ENCODE measurements at places on chromosomes 12 and 14.

- no peaks in the 10 kb centered on the region for H3K36me3 ChIP-seq
- H3K4me1 ChIP-seq = no peaks in the 10 kb centered on the region
- DNase-seq = no peak
- H3K27me3 ChIP-seq = no peaks in the 10 kb centered on the region
- H3K4me3 ChIP-seq = no peak overlapping the region
Measured at GRCh38 chr12:89273525-89273924, 78.8 kb downstream of the DUSP6 start.

GRCh38 chr12:105167346-105167745 is 59.8 kb downstream of the WASHC4 start:
- H3K4me1 ChIP-seq = no peaks in the 10 kb centered on the region
- H3K4me3 ChIP-seq = no peak overlapping the region
- no peak overlapping the region for H3K27ac ChIP-seq
- no peak for DNase-seq
- no peaks in the 10 kb centered on the region for H3K27me3 ChIP-seq

DNA sequence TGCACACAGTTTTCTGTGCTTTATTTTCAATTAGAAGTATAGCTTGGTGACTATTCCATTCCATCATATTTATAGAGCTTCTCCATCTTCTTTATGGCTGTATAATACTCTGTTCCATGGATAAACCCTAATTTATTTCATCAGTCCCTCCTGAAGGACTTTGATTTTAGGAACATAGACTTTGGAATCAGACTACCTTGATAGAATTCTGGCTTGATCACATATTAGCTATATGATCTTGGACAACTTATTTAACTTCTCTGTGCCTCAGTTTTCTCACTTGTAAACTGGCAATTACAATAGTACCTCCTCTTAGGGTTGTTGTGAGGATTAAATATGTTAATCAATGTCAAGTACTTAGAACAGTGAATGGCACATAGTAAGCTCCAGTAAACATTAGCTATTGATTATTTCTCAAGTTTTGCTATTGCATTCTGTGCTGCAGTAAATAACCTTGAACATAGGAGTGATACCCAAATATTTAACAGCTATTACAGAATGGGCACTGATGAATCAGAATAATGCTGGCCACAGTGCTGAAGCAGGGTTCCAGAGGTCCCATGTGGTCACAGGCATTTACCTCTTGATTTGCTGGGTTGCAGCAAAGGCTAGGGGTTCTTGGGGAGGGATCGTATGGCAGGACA is 12.2 kb upstream of the NR1H4 start:
- H3K27me3 ChIP-seq = no peaks in the 10 kb centered on the region
- no peak for DNase-seq
- no peak overlapping the region for H3K27ac ChIP-seq
- no peaks in the 10 kb centered on the region for H3K36me3 ChIP-seq

DNA sequence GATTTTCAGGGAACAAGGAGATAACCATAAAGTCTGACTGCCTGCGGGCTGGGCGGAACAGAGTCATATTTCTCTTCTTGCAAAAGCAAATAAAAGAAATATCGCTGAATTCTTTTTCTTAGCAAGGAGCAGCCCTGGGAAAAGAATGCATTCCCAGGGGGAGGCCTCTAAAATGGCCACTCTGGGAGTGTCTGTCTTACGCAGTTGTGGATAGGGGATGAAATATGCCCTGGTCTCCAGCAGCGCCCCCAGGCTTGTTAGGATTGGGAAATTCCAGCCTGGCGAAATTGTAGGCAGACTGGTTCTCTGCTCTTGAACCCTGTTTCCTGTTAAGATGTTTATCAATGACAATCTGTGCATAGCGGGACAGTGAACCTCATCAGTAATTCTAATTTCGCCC is 40.5 kb downstream of the PCNX1 start:
- no peaks in the 10 kb centered on the region for H3K27me3 ChIP-seq
- H3K27ac ChIP-seq = no peak overlapping the region
- H3K36me3 ChIP-seq = peaks cover 3% of the 10 kb centered on the region

All from astrocyte (in vitro differentiated cells and primary cell).